ENCODE measurements at places on chromosomes 3 and 15.

DNA sequence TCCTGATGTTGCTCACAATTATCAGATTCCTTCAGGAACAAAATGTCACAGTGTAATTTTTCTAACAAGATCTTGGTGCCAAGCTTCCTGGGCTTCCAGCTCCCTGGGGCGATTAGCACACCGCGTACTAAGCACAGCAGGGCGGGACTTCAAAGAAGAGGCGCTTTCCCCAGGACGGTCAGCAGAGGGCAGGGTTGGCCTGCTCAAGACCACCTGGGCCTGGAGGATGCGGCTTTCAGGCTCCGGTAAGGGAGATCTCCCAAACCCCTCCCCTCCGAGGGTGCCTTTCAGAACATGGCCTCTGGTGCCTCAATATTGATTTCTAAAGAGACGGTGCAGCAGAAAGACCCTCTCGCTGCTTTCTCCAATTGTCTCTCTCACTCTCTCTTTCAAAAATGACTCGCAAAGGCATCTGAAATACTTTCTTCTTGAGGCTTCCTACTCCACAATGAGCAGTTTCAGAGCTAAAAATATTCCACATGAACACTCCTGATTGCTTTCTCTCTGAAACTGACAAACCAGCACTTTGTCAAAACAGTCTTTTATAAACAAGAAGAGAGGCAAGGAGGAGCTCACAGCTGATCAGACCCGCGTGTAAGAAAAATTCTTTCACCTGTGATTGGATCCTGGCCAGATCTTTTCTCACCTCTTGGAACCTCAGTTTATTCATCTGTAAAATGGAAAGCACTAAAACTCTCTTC, 154.0 kb downstream of the ADAMTS9 start:
- DNase-seq = peak; percentile 67

DNA sequence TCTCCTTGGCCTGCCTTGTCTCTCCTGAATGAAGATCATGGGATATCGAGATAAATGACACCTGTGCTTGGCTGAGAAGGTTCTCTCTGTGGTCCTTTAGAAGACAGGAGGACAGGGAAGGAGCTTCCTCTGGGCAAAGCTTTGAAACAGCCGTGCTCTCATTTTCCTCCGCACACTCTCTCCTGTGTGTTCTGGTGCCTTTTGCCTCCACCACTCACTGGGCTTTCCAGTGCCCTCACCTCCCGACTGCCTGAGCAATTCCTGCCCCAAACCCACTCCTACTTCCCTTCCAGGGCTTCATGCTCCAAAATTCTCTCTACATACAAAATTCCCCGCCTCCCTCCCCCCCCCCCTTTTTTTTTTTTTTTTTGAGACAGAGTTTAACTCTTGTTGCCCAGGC, 32.3 kb downstream of the UPK1B start:
- no peak for DNase-seq

- no peak for DNase-seq
These were observed 419.0 kb downstream of the CNTN4 start for GRCh38 chr3:2517500-2518172.

GRCh38 chr15:74131628-74132413, 1.4 kb downstream of the ISLR2 start:
- DNase-seq = no peak

DNA sequence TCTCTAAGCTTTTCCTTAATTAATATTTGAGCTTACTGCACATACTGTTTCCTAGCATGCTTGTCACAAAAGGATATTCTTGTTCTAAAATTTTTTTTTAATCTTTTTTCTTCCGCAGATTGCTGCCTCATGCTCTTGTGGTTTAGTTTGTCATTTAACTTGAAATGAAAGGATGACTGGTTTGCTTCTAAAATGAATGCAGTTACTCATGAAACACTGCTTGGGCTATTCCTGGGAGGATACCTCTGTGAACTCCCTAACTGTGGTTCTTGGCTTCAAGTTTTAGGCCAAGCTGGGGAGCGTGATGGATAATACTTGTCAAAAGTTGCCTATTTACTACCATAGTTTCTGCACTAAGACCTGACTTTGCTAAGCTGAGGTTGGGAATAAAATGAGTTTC, 64.0 kb downstream of the USP13 start:
- no peak for DNase-seq

DNA sequence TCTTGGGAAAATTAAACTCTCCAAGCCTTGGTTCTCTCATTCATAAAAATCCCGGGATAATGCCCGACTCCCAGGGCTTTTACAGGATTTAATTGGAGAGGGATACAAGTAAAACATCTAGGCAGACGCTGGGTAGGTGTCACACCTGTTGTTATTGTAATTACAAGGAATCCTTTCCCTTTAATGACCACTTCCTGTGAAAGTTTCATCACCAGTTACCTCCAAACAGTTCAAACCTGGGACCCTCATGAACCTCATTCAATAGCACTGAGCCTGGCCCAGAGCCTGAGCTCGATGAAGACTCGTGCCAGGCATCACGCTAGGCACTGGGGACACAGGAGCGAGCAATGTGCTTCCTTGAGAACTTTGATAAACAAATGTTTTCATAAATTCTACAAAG, 2.1 kb upstream of the RYK start:
- no peak for DNase-seq

DNA sequence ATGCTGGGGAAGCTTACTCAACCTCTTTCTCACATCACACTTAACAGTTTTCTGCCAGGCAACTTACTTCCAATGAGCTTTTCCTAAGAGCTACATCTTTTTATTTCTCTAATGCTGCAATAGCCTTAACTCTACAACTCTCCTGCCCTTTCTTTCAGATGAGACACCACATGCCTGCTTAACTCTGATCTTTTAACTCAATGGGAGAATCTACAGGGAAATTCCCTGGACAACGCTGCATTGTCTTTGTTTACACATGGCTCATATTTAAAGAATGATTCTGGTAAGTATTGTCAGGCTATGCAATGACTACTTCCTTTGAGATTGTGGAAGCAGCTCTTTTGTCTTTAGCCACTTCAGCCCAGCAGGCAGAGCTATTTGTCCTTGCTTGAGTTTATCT, 353.1 kb upstream of the BCHE start:
- DNase-seq = no peak

- DNase-seq = no peak
These were observed 5.0 kb downstream of the ZNF385D start for GRCh38 chr3:21745966-21746365.

GRCh38 chr3:134326760-134327593, 47.3 kb downstream of the AMOTL2 start:
- peak; percentile 91 for DNase-seq

DNA sequence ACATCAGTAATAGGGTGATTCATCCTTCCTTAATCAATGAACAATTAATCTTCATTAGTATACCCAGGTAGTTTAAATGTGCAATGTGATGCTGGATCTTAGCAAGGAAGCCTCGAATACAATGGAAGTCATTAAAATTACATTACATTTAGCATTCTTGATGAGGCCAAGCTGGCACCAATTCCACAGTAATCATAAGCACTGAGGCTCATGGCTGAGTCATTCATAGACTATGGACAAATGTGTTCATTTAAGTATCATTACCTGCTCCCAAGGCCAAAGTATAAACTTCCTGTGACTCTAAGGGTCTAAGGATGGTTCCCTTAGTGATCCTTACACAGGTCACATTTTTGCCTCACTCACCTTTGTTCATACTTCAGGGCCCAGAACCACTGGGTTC, 266.4 kb upstream of the CDIN1 start:
- DNase-seq = no peak

GRCh38 chr3:64215103-64215502, 10.2 kb downstream of the PRICKLE2 start:
- no peak for DNase-seq

- DNase-seq = no peak
These were observed 1.5 kb downstream of the SNX33 start for GRCh38 chr15:75649045-75649761.

- DNase-seq = no peak
These were observed 4.0 kb upstream of the U2SURP start for GRCh38 chr3:142997330-142997729.

GRCh38 chr15:36584511-36584910, 5.1 kb downstream of the CDIN1 start:
- DNase-seq = no peak

- no peak for DNase-seq
These were observed 81.7 kb downstream of the PRICKLE2 start for GRCh38 chr3:64143409-64144130.
